ENCODE measurements at places on chromosomes 11 and 22.

GRCh38 chr11:9060700-9061111 is 30.7 kb downstream of the SCUBE2 start:
- no peaks in the 10 kb centered on the region for H3K4me1 ChIP-seq
- no peaks in the 10 kb centered on the region for H3K36me3 ChIP-seq
- no peak overlapping the region for H3K4me3 ChIP-seq
- H3K27me3 ChIP-seq, result no peaks in the 10 kb centered on the region

- no peak for DNase-seq
- no peak overlapping the region for H3K27ac ChIP-seq
- no peaks in the 10 kb centered on the region for H3K36me3 ChIP-seq
- no peaks in the 10 kb centered on the region for H3K4me1 ChIP-seq
- H3K27me3 ChIP-seq, result peaks cover under 1% of the 10 kb centered on the region
These were observed 19.9 kb downstream of the ANO1 start for GRCh38 chr11:70097783-70098563.

GRCh38 chr11:117869604-117870003 is 6.9 kb downstream of the FXYD6 start:
- peaks cover 20% of the 10 kb centered on the region for H3K27me3 ChIP-seq
- H3K27ac ChIP-seq, result no peak overlapping the region
- no peaks in the 10 kb centered on the region for H3K36me3 ChIP-seq
- DNase-seq, result no peak
- H3K4me3 ChIP-seq, result no peak overlapping the region

DNA sequence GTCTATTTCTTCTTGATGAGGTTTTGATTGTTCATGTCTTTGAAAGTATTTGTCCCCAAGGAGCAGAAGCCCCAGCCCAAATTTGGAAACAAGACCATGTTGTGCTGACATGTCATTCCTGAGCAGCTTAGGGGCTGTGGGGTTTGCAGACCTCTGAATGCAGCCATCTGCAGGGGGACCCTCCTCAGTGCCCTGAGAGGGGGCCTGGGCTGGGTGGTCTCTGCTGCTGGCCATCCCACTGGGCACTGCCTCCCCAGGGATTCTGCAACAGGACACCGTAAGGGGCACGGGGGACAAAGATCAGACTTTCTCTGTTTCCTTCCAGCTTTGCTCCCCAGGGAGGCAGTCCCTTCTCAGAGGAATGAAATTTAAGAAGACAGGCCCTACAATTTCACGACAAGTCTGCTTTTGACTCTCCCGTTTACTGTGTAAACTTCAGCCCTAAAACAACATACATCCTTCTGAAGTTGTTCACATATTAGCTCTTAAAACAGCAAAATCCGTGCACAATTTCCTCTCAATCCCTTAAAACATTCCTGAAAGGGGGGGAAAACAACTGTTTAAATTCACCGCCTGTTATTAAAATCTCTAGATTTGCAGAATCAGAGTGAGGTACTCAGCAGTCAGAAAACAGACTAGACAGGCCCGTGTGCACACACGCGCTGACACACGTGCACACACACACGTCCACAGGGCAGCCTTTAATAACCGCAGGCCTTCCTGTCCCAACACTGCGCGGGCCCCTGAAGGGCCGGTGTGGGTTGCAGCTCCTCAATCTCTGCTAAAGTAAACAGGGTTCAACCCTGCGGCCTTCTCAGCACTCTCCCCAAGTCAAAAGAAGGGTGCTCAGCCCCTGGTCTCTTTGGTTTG is 109.8 kb downstream of the KCNQ1 start:
- no peaks in the 10 kb centered on the region for H3K27me3 ChIP-seq
- no peak overlapping the region for H3K27ac ChIP-seq
- no peak for DNase-seq
- H3K36me3 ChIP-seq, result peaks cover 8% of the 10 kb centered on the region
- H3K4me1 ChIP-seq, result peaks cover 40% of the 10 kb centered on the region
- H3K4me3 ChIP-seq, result no peak overlapping the region

DNA sequence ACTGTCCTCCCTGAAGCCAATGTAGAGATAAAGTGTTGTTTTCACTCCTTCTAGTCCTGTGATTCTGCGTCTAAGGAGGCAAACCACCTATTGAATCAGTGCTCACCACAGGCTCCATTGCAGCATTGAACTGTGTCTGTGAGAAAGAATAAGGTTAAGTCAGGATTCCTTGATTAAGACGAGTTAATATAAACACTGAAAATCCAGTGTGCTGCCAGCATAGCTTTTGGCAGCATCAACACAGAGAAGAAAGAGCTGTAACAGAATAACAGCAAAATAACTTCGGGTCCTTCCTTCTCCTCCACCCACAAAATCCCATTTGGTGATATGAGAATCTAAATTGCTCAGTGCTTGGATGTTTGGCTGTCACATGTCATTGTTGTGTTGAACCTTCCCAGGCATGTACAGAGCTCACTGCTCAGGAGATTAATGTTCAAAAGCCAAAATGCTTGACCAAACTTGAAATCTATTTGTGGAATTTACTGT is 185.2 kb upstream of the DDI1 start:
- H3K4me3 ChIP-seq, result no peak overlapping the region
- no peak for DNase-seq
- H3K36me3 ChIP-seq, result no peaks in the 10 kb centered on the region
- no peaks in the 10 kb centered on the region for H3K27me3 ChIP-seq

DNA sequence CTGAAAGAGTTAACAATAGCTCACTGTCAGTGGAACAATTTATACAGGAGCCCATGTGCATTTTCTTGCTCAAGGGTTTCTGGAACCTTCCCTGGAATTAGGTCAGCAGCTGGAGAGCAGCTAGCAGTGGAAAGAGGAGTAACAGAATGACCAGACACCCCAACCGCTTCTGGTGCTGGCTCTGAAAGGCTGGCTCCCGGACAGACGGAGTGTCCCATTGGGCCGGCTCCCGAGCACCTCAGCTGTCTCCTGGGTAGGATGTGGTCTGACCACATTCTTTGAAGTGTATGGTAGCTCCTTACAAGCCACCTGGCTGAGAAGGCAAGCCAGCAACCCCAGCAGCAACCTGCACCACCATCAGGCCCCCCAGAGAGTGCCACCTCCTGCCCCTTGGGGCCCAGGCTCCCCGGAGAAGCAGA is 44.7 kb downstream of the ABTB2 start:
- no peak for DNase-seq
- H3K4me3 ChIP-seq, result no peak overlapping the region
- peaks cover 18% of the 10 kb centered on the region for H3K4me1 ChIP-seq
- H3K27ac ChIP-seq, result no peak overlapping the region

DNA sequence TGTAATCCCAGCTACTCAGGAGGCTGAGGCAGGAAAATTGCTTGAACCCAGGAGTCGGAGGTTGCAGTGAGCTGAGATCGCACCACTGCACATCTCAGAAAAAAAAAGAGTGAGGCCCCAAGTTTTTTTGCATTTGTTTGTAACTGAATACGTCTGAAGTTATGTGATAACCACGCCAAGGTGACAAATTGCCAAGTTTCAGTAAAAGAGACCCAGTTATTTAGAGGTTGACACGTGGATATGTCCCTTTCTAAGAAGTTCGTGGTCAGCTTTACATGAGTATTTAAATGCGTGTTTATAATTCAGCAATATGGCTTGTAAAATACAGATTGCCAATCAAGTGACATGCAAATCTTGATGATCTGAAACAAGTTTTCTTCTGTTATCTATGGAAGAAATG is 8.0 kb downstream of the PPARA start:
- H3K27me3 ChIP-seq, result no peaks in the 10 kb centered on the region
- DNase-seq, result no peak
- H3K36me3 ChIP-seq, result peaks cover 10% of the 10 kb centered on the region
- peaks cover 2% of the 10 kb centered on the region for H3K4me1 ChIP-seq

DNA sequence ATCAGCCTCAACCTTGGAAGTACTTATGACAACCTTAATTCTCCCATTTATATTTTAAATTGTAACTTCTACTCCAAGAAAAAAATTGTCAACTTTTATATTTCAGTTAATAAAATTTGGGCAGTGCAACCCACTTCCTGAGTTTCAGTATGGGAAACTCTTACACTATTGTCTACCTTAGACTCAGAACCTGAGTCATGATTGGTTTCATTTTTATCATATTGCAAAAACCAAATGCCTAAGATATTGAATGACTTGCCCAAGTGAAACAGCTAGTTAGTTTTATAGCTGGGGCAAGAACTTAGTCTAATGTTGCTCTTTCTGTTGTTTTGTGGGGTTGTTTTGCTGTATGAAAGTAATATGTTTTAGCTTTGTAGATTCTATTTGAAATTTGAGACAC is 334.0 kb upstream of the ARHGAP42 start:
- no peaks in the 10 kb centered on the region for H3K4me1 ChIP-seq
- no peak for DNase-seq
- no peak overlapping the region for H3K27ac ChIP-seq
- H3K36me3 ChIP-seq, result no peaks in the 10 kb centered on the region

- H3K4me1 ChIP-seq, result no peaks in the 10 kb centered on the region
- no peaks in the 10 kb centered on the region for H3K36me3 ChIP-seq
- no peak for DNase-seq
- H3K27ac ChIP-seq, result no peak overlapping the region
- H3K4me3 ChIP-seq, result no peak overlapping the region
These were observed 2.0 kb upstream of the PLA2G3 start for GRCh38 chr22:31142285-31142684.

DNA sequence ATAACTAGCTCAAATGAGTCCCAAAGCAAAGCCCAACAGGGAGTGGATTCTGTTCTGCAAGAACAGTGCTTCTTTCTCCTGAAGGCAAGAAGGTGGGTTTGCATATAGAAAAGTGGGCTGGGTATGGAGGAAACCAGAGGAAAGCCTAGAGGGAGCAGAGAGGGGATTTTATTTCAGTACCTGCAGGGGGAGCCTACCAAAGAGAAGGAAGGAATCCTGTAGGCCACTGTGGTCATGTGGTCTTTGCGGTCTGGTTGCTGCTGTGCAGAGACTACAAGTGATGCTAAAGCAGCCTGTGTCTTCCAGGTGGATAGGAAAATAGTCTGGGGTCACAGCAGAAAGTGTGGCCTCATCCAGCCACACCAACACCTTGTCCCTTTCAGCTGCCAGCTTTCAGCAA is 33.2 kb upstream of the ZBTB16 start:
- H3K27me3 ChIP-seq, result peaks cover 3% of the 10 kb centered on the region
- peak; percentile 23 for DNase-seq
- no peak overlapping the region for H3K27ac ChIP-seq

DNA sequence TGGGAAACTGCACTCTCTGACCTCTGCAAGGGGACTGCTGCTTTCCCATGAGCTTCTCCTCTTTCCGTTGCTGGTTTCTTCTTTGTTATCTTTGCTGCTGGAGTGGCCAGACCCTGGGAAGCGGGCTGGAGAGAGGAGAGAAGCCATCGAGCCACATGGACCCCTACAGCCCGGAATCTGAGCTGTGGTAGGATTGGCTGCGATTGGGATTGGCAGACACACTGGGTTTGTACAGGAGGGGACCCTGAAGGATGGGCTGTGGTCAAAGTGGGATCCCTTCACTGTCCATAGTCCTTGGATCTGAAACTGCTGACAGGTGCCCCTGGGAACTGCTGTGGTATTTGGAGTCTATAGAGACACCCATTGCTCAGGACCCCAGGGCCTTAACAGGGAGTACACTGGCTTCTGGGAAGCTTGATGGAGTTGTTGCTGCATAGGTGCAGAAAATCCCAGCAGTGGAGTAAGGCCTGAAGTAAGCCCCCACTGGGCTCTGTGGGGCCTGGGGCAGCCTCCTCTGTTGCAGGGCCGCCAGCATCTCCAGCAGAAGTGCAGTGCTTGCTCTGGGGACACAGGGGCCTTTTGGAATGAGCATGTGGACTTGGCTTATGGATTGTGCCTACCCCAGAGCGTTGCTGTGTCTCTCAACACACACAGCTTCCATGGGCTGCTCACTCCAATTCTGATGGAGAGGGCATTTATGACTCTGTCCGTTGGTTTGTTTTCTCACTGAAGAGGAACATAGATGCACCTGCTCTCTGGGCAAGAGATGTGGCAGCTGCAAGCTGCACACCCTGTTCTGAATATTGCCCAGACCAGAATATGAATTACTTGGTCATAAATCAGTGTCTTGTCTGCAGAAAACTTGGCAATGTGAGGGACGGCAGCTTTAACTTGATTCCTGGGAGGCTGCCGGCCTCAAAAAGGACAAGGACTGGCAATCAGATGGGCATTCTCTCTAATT is 32.0 kb downstream of the BCR start:
- DNase-seq, result no peak
- H3K27me3 ChIP-seq, result no peaks in the 10 kb centered on the region
- H3K4me3 ChIP-seq, result no peak overlapping the region
- peaks cover 76% of the 10 kb centered on the region for H3K4me1 ChIP-seq
- H3K36me3 ChIP-seq, result peaks cover 3% of the 10 kb centered on the region

DNA sequence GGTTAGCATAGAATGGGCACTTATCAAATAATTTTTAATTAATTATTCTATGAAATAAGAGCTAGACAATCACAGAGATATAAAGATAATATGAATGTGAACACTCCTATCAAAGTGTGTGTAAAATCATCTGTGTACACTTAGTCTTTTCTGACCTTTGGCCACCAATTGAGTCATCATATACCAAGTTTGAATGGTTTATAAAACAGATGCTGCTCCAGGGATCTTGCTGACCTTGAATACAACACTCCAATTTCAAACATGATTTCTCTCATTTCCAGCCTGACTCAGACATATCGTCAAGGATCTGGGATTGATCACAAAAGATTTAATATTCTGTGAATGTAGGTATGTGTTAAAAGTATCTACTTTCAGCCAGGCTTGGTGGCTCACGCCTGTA is 2.9 kb upstream of the OR51V1 start:
- H3K4me3 ChIP-seq, result no peak overlapping the region
- H3K4me1 ChIP-seq, result no peaks in the 10 kb centered on the region
- no peak for DNase-seq
- H3K27me3 ChIP-seq, result peaks cover 14% of the 10 kb centered on the region

DNA sequence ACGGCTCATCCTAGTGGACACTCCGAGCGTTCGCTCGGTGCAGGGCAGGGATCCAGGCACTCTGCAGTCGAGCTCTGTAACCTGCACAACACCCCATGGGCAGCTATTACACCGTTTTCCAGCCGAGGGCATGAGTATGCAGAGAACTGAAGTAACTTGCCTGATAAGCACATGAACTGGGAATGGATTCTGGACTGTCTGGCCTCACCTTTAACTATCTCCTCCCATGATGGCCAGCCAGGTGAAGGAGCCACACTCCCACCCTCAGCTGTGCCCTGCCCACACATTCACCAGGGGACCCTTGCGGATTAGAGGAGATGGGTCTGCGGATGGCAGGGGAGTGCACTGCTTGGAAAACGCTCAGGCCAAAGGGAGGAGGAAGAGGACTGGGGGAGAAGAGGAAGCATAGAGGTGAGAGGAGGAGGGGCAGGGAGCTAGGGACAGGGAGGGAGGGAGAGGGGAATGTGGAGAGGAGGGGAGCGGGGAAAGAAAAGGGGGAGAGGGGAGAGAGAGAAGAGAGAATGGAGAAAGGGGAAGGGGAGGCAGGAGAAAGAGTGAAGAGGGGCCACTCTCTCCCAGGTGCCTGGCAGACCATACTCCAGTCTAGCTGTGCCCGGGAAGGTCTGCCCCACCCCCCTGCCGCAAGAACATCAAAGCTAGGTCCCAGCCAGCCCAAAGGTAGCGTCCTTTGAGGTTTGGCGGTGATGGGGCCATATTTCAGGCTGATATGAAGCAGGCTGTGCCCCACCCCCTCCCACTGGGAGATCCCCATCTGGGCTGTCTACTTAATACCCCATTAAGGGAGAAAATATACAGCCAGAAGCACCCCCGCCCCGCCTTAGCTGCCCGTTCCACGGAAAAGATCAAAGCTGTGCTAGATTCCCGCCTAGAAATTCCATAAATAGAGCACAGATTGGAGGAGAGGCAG is 33.2 kb upstream of the TCF20 start:
- DNase-seq, result no peak
- H3K4me1 ChIP-seq, result peaks cover 44% of the 10 kb centered on the region
- H3K27ac ChIP-seq, result peak overlapping the region; percentile 84
- no peaks in the 10 kb centered on the region for H3K36me3 ChIP-seq
- no peaks in the 10 kb centered on the region for H3K27me3 ChIP-seq
